ENCODE measurements at places on chromosomes 2 and 18.

DNA sequence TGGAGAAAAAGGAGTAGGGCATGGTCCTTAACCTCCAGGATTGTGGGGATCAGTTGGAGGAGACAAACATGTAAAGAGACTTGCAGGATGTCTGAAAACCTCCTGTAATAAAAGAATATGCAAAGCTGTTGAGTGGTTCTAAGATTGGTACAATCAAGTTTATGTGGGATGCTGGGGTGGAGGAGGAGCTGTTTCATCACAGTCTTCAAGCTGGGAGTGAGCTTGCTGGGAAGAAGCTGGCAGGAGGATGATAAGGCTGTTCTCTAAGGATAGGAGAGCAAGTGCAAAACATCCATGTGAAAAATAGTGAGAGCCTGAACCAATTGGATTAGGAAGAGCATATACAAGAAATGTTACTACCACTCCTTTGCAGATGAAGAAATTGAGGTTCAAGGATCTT lies 161.9 kb upstream of the CRIM1 start:
- no peak for DNase-seq

- DNase-seq, result peak; percentile 12
Observed at GRCh38 chr18:71075147-71075546, 786.3 kb downstream of the SOCS6 start.

GRCh38 chr2:216394881-216395280 lies 17.4 kb upstream of the SMARCAL1 start:
- no peak for DNase-seq

DNA sequence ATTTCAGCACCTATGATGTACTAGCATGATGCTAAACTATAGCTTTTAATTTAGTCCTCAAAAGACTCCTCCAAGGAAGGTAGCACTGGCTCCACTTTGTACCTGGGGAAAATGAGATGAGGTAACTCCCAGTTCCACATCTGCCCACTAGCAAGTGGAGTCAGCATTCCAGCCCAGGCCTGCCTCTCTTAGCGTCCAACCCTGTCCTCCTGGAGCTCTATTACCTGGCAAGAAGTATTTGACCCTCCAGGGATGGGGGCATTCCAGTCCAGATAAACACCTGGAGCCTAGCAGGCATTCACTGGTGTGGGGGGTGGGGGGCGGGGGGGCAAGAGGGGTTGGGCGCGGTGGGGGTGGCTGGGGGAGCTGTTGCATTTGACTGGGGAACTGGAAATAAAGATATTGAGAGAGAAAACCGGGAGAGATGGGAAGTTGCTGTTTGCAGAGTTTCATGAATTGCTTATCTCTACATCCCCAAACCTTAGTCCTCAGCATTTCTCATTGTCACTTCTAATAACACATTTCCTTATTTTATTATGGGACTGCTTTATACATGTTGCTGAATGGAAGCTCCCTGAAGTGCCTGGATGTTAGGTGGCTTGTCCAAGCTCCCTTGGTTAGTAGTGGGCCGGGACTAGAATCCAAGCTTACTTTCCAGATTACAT lies 22.0 kb upstream of the FZD5 start:
- DNase-seq, result no peak

GRCh38 chr2:178928077-178928476 lies 120.9 kb upstream of the TTN start:
- no peak for DNase-seq

GRCh38 chr2:133712369-133712768 lies 144.1 kb upstream of the NCKAP5 start:
- no peak for DNase-seq

- no peak for DNase-seq
Observed at GRCh38 chr2:42638080-42638784, 69.8 kb downstream of the MTA3 start.

DNA sequence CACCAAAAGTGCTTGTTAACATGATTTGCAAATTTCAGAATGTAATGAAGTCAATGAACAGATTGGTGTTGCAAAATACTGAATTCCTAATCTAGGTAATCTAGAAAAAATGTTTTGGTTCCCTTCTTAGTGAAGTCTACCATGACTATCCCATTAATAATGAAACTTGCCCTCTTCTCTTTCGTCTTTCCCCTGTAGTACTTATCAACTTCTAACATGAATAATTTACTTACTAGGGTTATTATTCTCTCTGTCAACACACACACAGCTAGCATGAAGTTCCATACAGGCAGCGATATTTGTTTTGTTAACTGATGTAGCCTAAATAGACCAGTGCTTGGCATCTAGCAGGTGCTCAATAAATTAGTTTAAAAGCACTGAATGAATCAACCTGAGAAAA lies 160.2 kb downstream of the NCK2 start:
- DNase-seq, result no peak

GRCh38 chr2:177303939-177304338 lies 39.4 kb upstream of the NFE2L2 start:
- peak; percentile 30 for DNase-seq

- no peak for DNase-seq
Observed at GRCh38 chr2:145050134-145050533, 530.2 kb upstream of the ZEB2 start.

- no peak for DNase-seq
Observed at GRCh38 chr2:173961346-173961705, 3.8 kb downstream of the SP3 start.

DNA sequence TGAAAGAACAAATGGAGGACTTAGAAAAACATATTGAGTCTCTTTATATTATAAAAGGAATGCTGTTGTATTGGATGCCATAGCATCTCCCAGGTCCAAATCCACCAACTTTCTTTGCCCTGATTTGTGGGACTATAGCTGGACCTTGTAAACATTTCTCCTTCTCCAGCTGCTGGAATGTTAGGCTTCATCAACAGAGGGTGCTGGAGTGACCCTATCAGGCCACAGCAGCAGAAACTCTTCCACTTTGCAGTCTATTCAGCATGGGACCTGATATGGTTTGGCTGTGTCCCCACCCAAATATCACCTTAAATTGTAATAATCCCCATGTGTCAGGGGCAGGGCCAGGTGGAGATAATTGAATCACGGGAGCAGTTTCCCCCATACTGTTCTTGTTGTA lies 138.4 kb upstream of the ARL4C start:
- DNase-seq, result no peak

DNA sequence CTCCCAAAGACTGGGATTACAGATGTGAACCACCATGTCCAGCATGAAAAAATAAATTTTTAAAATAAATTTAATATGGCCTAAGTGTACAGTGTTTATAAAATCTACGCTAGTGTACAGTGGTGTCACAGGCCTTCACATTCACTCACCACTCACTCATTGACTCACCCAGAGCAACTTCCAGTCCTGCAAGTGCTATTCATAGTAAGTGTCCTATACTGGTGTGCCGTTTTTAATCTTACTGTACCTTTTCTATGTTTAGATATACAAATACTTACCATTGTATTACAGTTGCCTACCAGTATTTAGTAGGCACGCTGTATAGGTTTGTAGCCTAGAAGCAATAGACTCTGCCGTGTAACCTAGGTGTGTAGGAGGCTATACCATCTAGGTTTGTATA lies 291.6 kb upstream of the STON1 start:
- no peak for DNase-seq

- DNase-seq, result no peak
Observed at GRCh38 chr2:230434677-230435324, 18.8 kb downstream of the SP100 start.

DNA sequence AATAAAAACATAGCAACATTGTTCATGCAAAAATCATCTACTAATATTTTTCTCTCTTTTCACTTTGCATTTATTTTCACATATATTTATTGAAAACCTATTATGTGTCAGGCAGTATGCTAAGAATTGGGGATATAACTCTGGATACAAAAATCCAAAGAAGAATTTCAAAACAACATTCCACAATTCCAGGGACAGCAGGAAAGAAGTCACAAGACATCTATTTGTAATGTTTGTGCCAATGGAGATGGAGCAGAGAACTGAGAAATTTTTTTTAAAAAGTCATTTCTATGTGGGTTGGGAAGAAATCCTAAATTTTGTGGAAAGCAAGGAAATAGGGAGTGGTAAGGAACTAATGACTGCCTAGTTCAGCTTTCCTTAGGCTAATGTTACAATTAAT lies 128.6 kb upstream of the TLK1 start:
- DNase-seq, result no peak

GRCh38 chr2:143503280-143503679 lies 374.1 kb downstream of the ARHGAP15 start:
- DNase-seq, result no peak

DNA sequence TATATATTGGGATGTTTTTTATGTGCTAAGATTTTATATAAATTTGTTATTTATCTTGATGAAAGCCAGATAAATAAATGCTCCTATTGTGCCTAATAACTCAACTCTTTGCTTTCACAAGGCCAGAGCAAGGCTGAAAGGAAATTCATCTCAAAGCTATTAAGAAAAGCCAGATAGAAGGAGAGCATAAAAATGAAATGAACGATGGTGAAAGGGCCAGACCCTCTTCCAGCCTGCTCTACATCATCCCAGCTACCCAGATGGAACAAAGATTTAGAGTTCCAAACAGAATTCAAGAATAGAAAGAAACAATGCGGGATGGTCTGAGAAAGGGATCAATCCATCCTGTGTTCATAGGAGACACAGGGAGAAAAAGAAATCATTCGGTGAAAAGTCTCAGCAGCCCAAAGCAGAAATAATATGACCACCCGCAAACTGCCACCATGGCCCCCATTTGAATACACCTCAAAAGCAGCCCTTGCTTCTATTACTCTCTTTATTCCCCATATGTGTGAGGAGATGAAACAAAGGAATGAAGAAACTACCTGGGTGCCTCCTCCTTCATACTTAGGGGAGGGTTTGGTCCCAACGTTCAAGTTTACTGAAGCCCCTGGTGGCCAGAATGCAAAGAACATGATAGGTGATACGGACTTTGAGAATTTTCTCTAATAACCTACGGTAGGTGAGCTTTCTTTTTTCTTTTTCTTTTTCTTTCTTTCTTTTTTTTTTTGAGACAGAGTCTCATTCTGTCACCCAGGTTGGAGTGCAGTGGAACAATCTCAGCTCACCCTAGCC lies 110.1 kb upstream of the FBXO11 start:
- peak; percentile 50 for DNase-seq

GRCh38 chr2:180359522-180360282 lies 352.6 kb upstream of the CWC22 start:
- peak; percentile 39 for DNase-seq

DNA sequence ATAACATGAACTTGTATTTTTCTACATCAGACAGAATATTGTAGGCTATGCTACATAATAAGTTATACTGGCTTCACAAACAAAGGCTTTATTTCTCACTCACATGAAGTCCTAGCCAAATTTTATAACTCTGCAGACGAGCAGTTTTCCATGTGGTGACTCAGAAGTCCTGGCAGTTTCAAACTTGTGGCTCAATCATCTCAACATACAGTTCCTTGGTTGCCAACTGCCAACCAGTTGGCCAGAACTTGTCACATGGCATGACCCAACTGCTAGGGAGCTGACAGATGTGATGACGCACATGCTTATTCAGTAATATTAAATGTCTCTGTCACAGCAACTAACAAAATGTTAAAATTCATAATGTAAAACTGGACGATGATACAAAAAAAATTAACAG lies 63.8 kb upstream of the ZC3H15 start:
- no peak for DNase-seq

GRCh38 chr2:68997401-68997800 lies 15.6 kb upstream of the ANTXR1 start:
- no peak for DNase-seq

DNA sequence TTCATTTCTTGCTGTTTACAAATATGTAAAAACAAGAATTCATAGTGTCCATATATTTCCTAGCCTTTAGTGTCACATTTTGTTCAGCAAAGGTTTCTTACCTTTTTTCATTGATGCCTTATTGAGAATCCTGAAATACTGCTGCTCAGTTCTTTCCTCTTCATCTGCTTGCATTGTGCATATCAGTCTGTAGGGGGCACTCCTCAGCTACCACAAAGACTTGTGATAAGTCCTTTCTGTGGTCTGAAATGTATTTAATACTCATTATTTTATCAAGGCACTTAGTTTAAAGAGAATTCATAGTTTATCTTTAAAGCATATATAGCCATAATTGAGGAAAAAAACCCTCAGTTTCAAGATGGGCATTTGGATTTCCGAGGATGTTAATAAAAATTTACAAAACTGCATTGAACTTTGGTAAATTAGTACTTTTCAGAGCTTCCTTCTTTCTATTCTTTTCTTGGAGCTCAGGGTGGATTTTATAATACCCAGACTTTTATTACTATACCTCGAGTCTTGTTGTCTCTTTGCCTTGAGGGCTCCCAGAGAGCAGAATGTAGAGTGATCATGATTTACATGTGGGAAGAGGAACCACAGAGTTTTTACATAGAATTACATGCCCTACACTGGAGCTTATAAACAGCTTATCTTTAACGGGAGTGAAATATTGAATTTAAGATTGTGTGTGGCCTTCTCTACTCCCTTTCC lies 570.1 kb downstream of the PLCL1 start:
- peak; percentile 74 for DNase-seq

DNA sequence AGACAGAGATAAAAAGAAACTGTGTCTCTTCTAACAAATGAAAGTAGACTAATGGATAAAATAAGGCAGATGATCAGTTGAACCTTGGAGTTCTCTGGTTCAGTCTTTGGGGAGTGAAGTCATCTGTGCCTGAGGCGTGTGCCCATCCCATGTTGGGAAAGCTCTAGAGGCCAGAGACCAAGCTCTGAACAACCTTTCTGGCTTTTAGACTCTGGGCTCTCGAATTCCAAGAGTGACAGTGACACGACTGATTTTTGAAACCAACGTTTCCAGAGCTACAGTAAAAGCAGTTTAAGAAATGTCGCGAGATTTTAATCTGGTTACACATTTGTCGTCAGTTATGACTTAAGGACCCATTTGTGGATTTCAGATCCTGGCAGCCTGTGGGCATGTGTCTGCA lies 83.7 kb upstream of the APCDD1 start:
- no peak for DNase-seq

GRCh38 chr2:46445556-46445955 lies 33.8 kb upstream of the TMEM247 start:
- no peak for DNase-seq

DNA sequence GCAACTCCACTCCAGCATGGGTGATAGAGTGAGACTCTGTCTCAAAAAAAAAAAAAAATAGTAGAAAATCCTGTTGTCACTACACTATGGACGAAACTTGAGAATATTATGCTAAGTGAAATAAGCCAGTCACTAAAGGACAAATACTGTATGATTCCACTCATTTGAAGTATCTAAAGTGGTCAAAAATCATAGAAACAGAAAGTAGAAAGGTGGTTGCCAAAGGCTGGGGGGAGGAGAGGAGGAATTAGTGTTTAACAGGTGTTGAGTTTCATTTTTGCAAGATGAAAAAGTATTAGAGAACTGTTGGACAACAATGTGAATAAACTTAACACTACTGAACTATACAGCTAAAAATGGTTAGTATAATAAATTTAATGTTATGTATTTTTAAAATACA lies 18.8 kb upstream of the RMP24 start:
- no peak for DNase-seq

GRCh38 chr2:99255491-99256318 lies at the start of gene LYG2:
TSS of gene LYG2 (minus strand) at chr2:99255666. CDS start at chr2:99254260, 1,406 bp downstream.
- no peak for DNase-seq
